Activated naive CD8-positive, alpha-beta T cell treated with anti-CD3 and anti-CD28 coated beads, Interleukin-2, amount 10 ng/mL, durations not matched to agents 7 days and 5 days (primary cell): ENCODE measurements at places on chromosomes 2 and 18.

DNA sequence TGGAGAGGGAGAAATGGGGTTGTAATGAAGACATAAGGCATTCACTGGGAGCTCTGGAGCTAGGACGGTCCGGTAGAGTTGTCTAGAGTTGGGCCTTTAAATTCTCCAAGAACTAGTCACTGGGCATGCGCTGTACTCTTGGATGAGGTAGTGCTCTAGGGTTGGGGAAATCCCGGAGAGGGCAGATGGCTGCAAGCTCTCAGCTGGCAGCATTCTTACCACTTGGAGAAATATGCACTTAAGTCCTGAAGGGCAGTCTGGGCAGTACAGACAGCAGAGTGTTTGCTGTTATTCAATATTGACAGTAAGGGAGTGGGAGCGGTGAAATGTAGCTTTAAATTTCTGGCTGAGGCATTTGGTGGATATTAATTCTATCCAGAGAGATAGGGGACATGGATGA, 214.6 kb downstream of the RDH14 start:
- DNase-seq, result no peak
- H3K4me1 ChIP-seq, result no peaks in the 10 kb centered on the region
- no peak overlapping the region for H3K4me3 ChIP-seq
- no peak overlapping the region for H3K27ac ChIP-seq
- no peaks in the 10 kb centered on the region for H3K36me3 ChIP-seq

DNA sequence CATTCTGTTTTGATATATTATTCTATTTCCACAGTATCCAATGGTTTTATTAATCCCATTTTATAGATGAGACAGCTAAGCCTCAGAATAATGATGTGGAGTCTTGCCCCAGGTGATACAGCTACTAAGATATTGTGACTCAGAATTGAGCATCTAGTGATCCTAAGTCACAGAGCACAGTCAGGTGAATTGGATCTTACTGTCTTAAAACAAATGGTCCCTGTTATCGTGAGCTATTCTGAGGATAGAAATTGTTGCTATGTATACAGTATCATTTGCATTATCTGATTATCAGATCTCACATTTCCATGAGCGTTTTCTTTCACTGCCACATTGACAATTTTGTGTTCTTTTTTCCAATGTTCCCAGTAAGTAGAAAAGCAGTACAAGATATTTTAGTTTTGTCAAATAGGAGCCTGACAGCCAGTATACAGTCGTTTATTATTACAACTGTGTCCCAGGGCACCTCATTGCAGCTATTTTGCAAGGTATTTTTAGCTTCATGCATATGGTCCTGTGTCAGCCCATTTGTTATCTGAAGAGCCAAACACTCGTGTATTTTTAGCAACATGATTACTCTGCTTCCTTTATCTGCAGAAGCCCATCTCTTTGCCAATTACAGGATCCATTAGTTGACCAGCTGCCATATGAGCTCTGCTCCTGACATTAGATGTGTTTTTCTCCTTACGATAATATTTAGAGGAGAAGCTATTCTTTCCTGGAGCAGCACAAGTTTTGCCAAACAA, 25.1 kb upstream of the SGPP2 start:
- H3K27ac ChIP-seq, result no peak overlapping the region
- no peak overlapping the region for H3K4me3 ChIP-seq
- H3K27me3 ChIP-seq, result no peaks in the 10 kb centered on the region
- no peak for DNase-seq
- H3K36me3 ChIP-seq, result no peaks in the 10 kb centered on the region

DNA sequence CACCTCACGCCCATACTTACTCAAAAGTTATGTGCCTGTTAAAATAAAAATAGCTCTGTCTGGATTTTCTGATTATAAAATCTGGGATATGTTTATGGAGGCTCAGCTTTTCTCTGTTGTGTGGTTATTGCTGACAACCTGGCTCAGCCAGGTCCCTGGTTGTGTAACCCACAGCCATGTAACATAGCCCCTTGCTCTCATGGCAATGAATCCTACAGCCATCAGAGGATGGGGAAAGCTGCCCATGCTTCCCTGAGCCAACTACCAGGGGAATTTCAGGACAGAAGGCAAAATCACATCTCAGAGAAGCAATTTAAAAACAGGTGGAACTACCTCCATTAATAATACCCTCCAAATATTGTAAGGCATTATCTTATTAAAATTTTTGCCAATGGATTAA, 29.7 kb downstream of the ST8SIA5 start:
- H3K27ac ChIP-seq, result no peak overlapping the region
- H3K4me1 ChIP-seq, result no peaks in the 10 kb centered on the region
- no peaks in the 10 kb centered on the region for H3K36me3 ChIP-seq
- H3K27me3 ChIP-seq, result peaks cover 4% of the 10 kb centered on the region

GRCh38 chr2:109679626-109680025, 65.5 kb downstream of the SOWAHC start:
- no peaks in the 10 kb centered on the region for H3K36me3 ChIP-seq
- no peaks in the 10 kb centered on the region for H3K4me1 ChIP-seq
- peaks cover 2% of the 10 kb centered on the region for H3K27me3 ChIP-seq
- no peak for DNase-seq
- no peak overlapping the region for H3K4me3 ChIP-seq
- H3K27ac ChIP-seq, result no peak overlapping the region

DNA sequence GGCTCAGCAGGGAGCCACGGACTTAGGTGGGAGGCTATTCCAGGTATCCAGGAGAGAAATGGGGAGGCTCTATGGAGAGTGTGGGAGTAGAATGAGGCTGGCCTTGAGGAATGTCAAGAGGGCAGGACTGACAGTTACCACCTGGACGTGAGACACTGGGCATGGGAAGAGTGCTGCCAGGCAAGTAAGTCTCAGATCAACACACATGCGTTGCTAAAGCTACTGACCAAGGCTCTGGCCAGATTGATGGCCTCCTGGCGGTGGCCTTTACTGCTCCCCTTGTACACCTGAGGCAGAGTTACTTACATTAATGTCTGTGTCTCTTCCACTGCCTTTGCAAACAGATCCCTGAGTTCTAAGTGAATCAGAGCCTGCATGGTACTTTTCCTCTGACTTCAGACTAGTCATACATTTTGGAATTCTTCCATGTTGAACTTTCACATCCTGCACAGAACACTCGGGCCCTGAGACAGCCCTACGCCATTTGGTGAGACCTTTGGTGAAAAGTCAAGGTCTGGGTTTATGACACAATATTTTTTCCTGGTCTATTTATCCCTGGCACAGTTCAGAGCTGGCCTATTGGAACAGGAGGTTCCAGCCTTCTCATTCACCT, 398.8 kb upstream of the TRIB2 start:
- no peak for DNase-seq
- no peak overlapping the region for H3K4me3 ChIP-seq
- peaks cover 17% of the 10 kb centered on the region for H3K4me1 ChIP-seq
- peaks cover 4% of the 10 kb centered on the region for H3K36me3 ChIP-seq

- H3K27me3 ChIP-seq, result no peaks in the 10 kb centered on the region
- H3K27ac ChIP-seq, result no peak overlapping the region
- no peak overlapping the region for H3K4me3 ChIP-seq
These were observed 76.9 kb downstream of the TWIST2 start for GRCh38 chr2:238924796-238925195.
